ENCODE measurements at places on chromosomes 2 and 18.

DNA sequence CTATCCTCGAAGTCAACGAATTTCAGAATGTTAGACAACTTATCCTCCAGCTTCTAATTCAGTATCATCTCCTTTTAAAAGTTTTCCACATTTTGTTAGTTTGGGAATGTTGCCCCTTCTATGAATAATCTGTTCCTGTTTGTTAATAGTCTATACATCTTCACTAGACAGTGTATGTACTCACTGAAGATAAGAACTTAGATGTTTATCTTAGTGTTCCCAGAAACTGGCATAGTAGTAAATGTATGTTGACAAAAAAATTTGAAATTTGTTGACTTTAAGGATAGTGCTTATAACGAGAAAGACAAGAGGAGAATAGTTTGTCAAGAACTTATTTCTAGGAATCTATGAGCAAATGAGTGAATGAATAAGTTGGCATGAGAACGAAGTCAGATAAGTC, 162.0 kb upstream of the GULP1 start:
- no peak for DNase-seq

DNA sequence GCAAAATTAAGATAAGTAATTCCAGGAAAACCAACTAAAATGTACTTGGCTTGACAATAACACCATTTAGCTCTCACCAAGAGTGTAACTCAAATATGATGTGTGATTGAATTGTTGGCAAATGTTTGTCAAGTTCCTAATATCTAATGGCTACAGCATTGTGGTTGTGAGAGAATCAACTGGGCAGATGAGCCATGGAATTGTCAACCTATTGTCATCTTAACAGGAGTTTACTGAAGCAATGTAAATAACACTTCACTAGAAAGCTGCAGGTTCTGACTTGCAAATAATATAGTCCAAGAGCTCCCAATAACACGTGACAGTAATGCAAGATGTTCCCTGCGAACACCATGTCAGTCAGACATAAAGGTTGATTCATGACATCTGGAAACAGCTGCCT, 495.2 kb upstream of the MEIS1 start:
- no peak for DNase-seq

GRCh38 chr18:23341983-23342382, 111.1 kb upstream of the RIOK3 start:
- DNase-seq: no peak

DNA sequence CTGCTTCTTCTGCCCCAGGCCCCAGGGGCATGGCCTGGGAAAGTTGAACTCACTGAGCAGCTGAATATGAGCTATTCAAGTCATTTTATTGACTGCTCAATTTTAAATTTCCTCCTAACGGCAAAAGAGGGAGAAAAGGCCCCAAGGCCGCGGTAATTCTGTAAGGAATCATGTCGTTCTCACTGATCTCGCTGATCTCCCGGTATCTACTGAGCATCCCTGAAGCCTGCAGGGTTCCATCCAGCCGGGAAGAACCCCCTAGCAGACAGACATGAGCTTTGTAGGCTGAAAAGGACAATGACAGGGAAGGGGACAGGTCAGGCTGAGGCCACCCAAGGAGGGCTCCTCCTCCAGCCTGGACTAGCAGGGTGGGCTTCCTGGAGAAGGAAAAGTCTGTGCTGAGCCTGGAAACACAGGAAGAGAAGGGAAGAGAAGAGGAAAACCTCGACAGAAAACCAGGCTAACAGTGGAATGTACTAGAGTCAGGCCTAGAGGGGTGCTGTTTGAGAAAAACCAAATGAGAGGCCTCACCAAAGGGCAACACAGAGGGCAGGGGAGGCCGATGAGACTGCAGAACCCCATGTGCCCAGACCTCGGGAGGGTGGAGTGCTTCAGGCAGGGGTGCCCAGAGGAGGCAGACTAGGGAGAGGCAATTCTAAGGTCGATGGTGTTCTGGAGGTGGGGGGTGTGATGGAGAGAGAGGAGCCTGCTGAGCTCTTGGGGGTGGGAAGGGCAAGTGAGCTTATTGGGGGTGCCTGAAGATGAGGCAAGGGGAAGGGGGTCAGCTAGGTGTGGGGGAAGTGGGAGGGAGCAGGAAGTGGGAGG, 2.9 kb upstream of the NPPC start:
- no peak for DNase-seq
